ENCODE measurements at places on chromosomes 16 and 17.

- no peak for DNase-seq
These were observed 1.0 kb downstream of the KIFC3 start for GRCh38 chr16:57801098-57801808.

DNA sequence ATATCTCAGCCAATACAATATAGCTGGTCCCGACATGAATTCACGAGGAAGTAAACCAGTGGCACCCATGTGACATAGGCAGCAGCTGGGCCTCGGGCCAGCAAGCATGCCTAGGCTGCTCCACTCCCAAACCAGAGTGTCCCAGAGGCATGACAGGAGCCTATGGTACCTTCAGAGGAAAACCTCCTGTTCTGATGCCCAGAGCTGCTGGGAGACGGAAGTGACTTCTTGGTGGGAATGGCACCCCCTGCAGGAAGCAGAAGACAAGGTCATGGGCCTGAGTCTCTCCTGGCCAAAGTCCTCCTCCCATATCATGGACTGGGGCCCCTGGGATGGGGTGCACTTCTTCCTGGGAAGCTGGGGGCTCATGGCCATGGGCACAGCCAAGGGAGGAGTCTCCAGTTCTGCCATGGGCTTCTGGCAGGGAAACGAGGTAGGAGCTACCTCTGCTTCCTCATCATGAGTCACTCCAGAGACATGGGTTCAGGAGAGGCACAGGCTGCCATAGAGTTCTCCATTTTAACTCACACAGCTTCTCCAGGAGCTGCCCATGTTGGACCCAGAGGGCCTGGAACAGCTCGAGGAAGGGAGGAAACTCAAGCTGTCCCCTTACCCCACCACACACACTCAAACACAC, 13.4 kb downstream of the FBF1 start:
- no peak for DNase-seq

- no peak for DNase-seq
These were observed 54.8 kb downstream of the VMP1 start for GRCh38 chr17:59762049-59762823.

- no peak for DNase-seq
These were observed 666 bp downstream of the HGS start for GRCh38 chr17:81684442-81684911.

DNA sequence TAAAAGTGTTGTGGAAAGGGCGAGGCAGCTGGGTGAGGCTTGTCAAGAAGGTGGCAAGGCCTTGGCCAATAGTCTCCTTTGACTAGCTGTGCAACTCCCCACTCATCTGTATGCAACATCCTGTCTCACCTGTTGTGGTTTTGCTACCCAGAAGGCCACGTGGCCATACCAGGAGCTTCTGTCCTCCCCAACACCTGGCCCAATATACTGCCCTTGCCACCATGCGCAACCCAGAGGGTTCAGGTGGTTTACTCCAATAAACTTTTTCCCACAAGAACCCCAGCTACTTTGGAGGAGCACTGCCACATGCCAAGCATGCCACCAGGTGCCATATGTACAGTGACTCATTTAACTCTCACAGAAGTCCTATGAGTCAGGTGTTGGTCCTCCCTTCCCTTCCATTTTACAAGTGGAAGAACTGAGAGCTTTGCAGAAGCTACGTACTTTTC, 10.2 kb downstream of the MYO19 start:
- DNase-seq = no peak

DNA sequence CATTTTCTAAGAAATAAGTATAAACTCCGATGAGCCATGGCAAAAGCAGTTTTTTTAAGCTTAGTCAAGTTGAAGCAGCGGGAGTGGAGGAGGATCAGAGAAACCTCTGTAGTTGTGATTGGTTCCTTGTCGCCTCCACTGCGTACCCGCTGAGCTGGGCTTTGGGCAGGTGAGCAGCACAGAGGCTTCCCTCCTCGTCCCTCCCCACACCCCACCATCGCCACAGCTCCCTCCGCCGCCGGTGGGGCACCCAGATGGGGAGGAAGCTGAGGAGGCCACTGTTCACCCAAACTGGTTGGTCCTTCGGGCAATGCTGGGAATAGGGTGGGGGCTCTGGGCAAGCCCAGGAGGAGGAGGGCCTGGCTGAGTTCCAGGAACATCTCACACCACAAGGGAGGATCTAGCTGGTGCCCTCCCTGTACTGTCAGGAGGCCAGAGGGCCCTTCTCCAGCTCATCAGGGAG, 5.2 kb upstream of the MRPL38 start:
- DNase-seq = no peak

DNA sequence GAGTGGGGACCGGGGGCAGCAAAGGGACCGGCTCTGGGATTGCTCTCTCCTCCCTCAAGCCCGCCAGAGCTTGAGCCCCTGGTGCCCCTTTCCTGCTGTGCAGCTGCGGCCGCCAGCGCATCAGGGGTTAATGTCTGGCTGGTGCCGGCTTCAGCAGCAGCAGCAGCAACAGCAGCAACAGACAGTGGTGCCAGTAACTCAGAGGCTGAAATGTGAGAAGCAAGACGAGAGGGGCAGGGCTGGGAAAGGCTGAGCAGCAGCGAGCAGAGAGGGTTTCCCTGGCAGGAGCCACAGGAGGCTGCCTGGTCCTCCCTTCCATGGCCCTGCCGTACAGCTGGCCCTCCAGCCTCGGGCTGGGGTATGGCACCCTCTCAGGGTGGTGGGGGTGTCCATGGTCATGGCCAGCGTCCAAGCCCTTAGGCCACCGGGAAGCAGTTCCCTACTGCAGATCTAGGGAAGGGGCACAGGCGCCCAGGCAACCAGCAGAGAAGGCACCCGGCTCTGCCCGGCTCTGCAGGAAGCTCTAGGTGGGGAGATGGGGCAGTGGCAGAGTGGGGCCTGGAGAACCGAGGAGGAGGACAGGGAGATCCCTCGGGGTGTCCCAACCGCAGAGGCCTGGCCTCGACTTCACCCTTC, 21.1 kb upstream of the TFAP4 start:
- no peak for DNase-seq

GRCh38 chr17:51805765-51806164, 352.7 kb downstream of the CA10 start:
- no peak for DNase-seq

DNA sequence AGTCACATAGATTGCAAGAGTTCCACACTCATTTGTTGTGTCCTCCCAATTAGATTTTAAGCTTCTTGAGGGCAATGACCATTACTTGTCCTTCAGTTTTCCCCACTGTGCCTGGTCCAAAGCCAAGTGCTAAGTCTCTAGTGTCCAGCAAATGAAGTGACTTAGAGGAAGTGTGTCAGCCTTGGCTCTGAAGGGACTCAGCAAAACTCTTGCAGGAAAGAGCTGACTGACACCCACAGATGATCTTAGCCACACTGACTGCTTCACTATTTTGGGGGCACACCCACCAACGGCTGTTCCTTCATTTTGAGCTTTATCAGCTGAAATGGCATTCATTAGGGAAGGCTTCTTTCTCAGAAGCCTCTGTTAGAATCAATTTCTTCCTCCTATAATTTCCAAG, 358.1 kb downstream of the UTP18 start:
- no peak for DNase-seq

DNA sequence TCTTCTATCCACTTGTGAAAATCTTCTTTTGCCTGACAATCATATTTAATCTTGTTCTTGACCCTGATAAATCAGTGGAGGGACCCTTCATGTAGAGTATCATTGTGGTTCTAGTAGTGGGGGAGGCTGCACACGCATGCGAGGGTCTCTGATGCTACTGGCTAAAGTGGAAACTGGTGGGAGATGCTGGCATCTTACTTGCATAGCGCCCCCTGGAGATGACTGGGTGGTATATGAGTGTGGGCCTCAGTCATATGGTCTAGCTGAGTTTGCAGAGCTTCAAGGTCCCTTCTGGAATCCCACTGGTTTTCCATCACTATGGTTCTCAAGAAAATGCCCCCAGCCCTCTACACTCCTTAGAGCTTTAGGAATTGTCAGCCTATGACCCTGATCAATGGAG, 236.4 kb upstream of the AXIN2 start:
- DNase-seq = peak; percentile 13

GRCh38 chr16:85862476-85863383, 36.2 kb upstream of the IRF8 start:
- DNase-seq = no peak

Measured in activated T-cell treated with anti-CD3 and anti-CD28 coated beads for 1 hour (primary cell).